ENCODE measurements at places on chromosomes 3 and 15. TPM values are rescaled to one million over a fixed set of nuclear protein-coding genes. Genes with fewer than 3 reads are reported as not detected.
A peak's percentile ranks its signal among the peaks of the same experiment; 100 is the strongest.

DNA sequence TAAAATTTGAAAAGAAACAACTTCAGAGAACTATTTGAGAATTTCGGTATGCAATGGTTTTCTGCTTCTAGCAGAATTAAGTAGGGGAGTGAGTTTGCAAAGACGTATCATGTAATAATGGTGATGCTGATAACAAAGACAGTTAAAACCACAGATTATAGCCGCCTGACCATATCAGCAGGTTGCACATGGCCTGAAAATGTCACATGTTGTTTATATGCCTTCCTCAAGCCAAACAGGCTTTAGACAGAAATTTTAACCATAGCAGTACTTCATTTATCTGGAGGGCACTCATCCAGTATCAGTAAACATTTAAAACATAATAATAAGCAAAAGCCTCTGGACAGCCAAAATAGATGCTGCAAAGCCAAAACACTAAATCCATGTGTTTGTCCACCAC, 131.7 kb downstream of the RYR3 start:
- no peak for DNase-seq

DNA sequence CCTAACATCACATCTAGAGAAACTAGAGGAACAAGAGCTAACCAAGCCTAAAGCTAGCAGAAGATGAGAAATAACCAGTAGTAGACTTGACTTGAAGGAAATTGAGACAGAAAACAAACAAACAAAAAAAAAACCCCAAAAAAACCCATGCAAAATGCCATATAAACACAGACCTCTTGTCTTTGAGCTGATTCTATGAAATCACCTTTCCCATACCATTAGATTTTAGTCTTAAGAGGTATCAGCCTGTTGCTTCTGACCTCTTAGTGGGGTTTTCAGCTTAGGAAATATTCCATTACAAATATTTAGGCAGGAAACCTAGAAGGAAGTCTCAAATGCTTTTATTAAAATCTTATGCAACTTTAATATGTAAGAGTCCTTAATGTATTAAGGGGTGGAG, 23.9 kb upstream of the ST3GAL6 start:
- DNase-seq, result no peak

The FGF12 gene
- 6.0 TPM for polyA plus RNA-seq

DNA sequence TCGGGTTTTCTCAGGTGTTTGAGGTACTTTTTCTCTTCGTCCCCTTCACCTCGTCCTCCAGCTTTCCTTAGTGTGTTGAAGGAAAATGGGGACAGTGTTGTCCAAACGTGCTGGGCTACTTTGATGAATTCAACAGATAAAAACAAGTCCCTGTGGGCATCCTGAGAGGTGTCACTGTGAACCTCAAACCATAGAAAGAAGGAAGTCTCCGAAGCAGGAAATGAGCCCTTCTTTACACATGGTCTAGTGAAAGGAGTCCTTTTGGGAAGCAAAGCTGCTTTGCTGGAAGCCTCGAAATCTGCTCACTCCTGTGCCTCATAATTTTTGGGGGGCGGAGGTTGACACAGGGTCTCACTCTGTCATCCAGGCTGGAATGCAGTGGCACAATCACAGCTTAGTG, 10.6 kb downstream of the IL17RB start:
- DNase-seq, result no peak

GRCh38 chr15:42920519-42921341, at the start of gene TTBK2:
TTBK2 (minus strand) TSS chr15:42920778; CDS start chr15:42878617, 42,161 bp downstream.
- peak; percentile 99 for DNase-seq

DNA sequence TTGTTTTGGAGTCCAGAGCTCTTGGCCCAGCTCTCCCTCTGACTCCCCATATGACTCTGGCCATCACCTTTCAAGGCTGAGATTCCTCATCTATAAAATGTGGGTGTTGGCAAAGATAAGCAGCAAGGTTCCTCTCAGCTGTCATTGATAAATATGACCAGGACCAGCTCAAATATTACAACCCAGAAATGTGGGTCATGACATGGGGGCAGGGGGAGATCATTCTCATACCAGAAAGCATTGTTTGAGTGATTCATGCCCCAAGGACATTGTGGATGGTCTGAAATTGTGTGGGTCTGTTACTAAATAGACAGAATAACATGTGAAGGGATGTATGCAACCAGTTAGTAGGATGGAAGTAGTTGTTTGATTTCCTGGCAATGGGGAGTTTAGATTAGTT, 13.9 kb downstream of the UPK1B start:
- DNase-seq, result no peak

The ACTRT3 gene
- 4.6 TPM for polyA plus RNA-seq

DNA sequence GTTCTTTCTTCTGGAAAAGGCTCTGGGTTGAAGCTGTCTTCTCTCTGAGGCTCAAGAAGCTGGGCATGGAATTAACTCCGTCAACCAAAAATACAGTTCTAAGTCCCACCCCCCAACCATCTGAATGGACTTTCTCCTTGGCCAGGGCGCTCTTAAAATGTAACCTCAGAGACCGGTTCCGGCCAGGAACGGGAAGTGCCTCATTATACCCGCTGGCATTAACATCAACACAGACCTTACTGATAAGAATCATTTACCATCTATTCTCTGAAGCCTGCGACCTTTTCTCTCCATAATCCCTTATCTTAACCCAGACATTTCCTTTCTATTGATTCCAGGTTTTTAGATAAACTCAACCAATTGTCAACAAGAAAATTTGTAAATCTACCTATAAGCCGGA, 64.7 kb downstream of the ATP1B3 start:
- no peak for DNase-seq

GRCh38 chr15:101157721-101158120, 94.1 kb downstream of the CHSY1 start:
- DNase-seq, result no peak

DNA sequence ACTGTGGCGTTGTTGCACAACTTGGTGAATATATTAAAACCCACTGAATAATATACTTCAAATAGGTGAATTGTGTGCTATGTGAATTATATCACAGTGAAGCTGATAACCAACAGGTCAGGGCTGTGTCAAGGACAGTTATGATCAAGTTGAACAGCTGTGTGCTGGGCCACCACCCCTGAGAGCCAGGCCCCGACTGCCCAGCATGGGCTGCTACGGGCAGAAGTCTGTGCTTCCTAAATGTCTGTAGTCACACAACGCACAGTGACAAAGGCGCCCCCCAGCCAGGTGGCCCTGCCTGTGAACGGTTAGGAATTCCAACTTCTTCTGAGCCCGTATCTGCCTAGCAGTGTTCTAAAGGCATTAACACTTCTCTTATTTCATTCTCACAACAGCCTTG, 32.8 kb downstream of the TKT start:
- no peak for DNase-seq

The TMC3 gene
- polyA plus RNA-seq, result 0.24 TPM

The C3orf85 gene
- 18.4 TPM for polyA plus RNA-seq

The GOLGA8B gene
- polyA plus RNA-seq, result 177 TPM

- DNase-seq, result no peak
These were observed 40.5 kb downstream of the PTPRG start for GRCh38 chr3:61601831-61602230.

- no peak for DNase-seq
These were observed 121.9 kb downstream of the TMEM266 start for GRCh38 chr15:76181705-76182107.

- no peak for DNase-seq
These were observed 457.5 kb downstream of the EDEM1 start for GRCh38 chr3:5644773-5645670.

DNA sequence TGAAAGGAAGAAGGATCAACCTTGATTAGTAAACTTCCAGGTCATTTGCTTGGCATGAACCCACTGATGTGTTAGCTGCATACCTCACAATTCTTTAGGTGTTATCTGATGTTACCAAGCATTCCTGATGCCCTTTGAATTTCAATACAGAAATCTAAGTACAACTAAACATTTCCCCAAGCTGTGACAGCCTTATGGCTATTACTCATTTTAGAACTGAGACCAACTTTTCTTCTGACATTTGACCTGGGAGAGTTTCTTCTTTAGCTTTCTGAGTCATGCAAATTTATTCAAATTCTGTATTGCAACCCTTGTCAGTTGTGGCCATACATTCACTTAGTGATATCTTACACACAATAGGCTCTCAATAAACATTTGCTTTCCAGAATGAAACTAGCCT, 124.3 kb downstream of the TIGIT start:
- no peak for DNase-seq

GRCh38 chr3:113113361-113113760, 98.0 kb upstream of the BOC start:
- no peak for DNase-seq

The TRANK1 gene
- 6.8 TPM for polyA plus RNA-seq

GRCh38 chr3:140573011-140573410, 104.9 kb upstream of the TRIM42 start:
- no peak for DNase-seq

The LINS1 gene
- 12.6 TPM for polyA plus RNA-seq

DNA sequence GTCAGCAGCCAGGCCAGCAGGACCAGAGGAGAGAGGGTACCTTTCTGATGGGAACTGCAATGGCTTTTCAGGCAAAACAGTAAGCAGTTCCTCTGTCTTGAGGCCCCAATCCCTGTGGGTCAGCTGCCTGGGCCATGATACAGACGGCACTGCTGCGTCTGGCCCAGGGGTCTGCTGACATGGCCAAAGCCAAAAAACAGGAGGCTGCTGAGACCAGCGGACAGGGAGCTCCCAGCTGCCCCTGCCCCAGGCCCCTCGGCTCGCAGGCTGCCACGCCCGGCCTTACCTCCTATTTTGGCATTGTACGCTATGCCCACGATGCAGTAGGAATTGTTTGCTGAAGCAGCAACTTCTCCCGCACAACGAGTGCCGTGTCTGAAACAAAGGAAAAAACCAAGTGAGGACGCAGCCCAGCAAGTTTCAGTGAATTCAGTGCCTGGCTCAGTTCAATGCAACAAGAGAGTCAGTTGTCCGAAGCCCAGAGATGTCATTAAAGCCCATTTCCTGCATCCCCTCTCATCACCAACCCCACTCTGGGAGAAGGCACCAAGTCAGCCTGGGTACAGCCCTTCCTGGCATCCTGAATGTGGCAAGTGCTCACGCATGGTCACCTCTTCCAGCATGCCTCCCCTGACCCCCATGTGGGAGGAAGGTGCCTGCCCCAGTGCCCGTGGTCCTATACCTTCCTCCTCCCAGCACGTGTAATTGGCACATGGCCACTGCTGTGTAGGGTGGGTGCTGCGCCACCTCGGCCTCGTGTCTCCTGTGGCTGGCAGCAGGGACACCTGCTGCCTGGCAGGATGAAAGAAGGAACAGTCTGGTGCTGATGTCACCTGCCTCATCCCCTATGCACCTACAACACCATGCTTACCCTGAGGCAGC, 61.7 kb downstream of the PCSK6 start:
- no peak for DNase-seq

DNA sequence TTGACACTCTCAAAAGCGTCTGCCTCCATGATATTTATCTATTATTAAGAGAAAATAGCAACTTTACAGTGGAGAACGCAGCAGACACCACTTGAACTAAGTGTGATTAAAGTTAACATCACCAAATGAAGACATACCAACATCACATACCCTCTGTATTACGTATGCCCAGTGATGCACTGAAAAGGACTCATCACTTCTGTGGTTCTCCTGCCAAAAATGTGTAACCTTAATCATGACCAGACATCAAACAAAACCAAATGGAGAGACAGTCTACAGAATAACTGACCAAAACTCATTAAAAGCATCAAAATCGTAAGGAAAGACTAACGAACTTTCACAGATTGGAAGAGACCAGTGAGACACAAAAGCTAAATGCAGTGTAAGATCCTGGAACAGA, 103.2 kb downstream of the PPP2R3A start:
- DNase-seq, result no peak

GRCh38 chr3:11498646-11499045, 145.1 kb downstream of the VGLL4 start:
- no peak for DNase-seq

The KNL1 gene
- 19.1 TPM for polyA plus RNA-seq

The LOXL1 gene
- polyA plus RNA-seq, result 73.6 TPM

DNA sequence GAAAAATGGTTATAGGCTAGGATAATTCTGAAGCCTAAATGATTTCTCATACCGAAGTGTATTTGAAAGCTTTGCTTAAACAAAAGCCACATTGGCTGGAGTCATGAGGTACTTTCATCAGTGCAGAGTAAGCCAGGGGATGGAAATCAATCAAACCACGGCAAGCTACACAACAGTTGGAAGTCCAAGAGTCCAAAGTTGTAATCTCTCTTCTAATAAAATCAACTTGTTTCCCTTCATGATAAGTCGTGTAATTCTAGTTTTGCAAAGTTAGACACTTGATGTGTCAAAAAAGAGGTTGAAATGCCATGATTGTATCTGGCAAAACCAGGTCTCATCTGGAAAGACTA, 250.5 kb upstream of the VEPH1 start:
- no peak for DNase-seq

The POLR2M gene
- 83.2 TPM for polyA plus RNA-seq

DNA sequence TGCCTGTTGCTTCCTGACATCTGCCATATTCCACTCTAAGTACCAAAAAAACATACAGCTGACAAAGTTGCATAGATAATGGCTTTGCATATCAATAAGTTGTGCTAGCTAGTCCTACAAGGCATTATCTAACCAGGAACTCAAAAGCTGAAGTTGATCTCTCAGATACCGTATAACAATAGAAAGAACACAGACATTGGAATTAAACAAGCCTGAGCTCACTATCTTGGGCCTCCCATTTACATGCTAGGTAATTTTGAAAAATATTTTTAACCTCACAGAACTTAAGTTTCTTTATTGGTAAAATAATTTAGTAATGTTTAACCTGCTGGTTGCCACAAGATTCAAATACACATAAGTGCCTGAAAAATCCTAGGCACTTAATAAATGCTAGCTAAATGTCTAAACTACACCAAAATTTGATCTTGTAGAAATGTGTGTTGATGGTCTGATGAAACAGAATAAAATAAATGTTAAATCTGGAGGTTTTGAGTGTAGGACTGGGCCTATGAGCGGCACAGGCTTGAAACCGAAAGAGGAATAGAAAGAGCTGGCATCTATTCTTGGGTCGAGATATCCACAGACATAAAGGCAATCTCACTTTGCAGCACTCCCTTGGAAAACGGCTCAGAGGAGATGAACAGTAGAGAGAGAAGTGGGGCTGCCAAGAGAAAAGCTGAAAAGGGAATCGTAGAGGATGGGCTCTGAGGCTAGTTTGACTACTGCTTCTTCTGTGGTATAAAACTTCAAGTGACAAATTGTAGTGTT, 29.9 kb upstream of the TTC14 start:
- no peak for DNase-seq

Data from renal pelvis (tissue), 12 donors.